ENCODE measurements at places on chromosomes 3 and 15.

- DNase-seq, result no peak
Measured at GRCh38 chr3:154701055-154701454, 271.1 kb upstream of the GPR149 start.

DNA sequence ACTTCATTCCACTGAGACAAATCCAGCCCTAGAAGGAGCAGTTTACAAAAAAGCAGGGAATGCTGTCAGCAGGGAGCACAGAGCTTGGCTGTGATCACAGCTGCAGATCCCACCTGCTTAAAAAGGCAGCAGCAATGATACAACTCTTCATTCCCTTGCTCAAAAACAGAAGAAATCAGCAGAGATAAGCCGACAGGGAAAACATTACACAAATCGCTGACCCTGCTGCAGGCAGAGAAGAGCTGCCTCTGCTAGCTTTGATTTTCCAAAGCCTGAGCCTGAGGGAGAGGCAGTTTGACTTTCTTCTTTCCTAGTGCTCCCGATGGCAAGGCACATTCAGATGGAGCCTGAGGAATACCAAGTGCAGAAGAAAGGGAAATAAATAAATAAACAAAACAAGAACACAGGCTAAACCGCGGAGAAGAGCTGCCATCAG lies 80.2 kb downstream of the SHQ1 start:
- peak; percentile 52 for DNase-seq

- no peak for DNase-seq
Measured at GRCh38 chr3:57689367-57690053, 3.4 kb downstream of the DENND6A start.

DNA sequence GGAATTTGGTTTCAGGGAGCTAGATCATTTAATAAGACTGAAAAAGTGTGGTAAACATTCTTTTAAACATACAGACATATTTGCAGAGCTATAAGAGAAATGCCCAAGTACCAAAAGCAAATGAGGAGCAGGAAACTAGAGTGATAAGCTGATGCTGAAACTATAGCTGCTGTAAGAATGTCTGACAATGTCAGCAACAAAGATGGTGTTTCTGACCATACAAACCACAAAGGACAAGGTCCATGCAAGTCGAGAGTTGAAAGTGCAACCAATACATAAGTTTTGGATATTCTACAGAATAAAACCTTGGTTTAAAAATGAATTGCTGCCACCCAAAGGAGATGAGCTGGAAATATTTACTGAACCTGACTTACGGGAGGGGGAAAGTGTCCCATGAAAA lies 610.2 kb downstream of the TBL1XR1 start:
- no peak for DNase-seq

GRCh38 chr3:42110631-42111030 lies 19.5 kb downstream of the TRAK1 start:
- no peak for DNase-seq

DNA sequence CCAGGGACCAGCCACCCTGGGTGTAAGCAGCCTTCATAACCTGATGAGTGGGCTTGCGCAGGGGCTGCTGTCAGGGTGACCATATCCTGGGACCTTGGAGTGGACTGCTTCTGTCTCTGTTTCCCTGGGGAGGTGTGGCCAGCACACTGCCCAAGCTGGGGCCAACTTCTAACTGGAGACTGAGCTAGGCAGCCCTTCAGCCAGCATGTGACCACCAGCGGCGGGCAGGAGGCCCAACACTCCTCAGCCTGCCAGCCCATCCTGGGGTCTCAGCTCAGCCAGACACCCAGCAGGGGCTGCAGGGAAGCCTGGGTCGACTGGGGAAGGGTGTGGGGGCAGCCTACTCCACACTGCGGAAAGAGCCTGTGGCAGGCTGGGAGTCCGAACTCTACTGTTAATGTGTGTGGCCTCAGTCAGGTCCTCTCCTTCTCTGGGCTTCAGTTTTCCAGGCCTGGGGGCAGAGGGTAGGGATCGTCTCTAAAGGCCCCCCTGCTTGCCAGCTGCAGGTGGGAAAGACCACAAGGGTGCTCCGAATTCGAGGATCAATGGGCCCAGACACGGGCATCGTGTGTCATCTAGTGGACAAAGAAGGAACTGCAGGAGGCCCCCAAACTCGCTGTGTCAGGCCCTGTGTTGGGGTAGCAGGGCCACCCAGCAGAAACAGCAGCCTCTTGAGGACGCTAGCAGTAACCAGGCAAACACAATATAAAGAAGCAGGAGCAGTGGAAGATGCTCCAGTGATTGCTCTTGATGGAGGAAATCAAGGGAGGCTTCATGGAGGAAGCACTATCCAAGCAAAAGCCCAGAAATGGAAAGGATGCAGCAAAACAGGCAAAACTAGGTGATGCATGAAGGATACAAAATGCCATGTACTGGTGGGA lies 2.0 kb upstream of the SEMA3G start:
- peak; percentile 40 for DNase-seq

DNA sequence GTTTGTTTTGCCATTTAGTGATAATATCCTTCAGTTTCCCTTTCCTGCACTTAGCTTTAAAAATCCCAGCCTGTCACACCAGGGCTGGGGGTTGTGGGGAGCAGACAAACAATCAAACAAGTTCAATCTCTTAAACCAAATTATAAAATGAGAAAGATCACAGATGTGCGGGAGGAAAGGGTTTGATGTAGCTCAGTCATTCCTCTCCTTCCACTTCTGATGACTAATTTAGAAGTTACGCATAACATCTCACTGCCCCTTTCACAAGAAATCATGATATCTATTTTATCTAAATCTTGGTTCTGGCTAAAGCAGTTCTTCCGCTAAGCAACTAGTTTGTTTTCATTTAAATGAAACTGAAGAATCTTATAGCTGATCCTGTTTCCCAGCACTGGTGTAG lies 34.1 kb upstream of the ATG7 start:
- DNase-seq, result no peak

GRCh38 chr3:72487946-72488737 lies 360.1 kb downstream of the SHQ1 start:
- no peak for DNase-seq

DNA sequence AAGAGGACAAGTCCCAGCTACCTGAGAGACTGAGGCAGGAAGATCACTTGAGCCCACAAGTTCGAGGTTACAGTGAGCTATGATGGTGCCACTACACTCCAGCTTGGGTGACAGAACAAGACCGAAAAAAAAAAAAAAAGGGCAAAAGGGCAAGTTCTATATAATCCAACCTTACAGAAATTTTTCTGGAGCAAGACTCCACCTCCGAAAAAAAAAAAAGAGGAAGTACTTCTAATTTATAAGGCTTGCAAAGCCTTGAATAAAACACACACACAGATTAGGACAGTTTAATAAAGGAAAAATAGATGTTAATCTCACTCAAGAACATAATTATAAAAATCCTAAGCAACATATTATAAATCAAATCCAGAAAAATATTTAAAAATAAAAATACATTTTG lies 14.4 kb upstream of the XYLB start:
- DNase-seq, result no peak

GRCh38 chr3:124126436-124127023 lies 134.6 kb upstream of the ROPN1 start:
- DNase-seq, result no peak

GRCh38 chr3:197507081-197507480 lies 48.7 kb downstream of the BDH1 start:
- DNase-seq, result no peak

- no peak for DNase-seq
Measured at GRCh38 chr3:28155631-28156030, 85.8 kb upstream of the CMC1 start.

- DNase-seq, result no peak
Measured at GRCh38 chr15:64634027-64634426, 141.4 kb downstream of the RBPMS2 start.

GRCh38 chr3:111652492-111653180 lies 57.5 kb upstream of the ZBED2 start:
- DNase-seq, result no peak

GRCh38 chr3:176554264-176554663 lies 643.0 kb downstream of the TBL1XR1 start:
- no peak for DNase-seq

GRCh38 chr3:11481556-11481955 lies 162.2 kb downstream of the VGLL4 start:
- DNase-seq, result no peak

- DNase-seq, result peak; percentile 61
Measured at GRCh38 chr3:38479431-38480092, 16.6 kb upstream of the EXOG start.

DNA sequence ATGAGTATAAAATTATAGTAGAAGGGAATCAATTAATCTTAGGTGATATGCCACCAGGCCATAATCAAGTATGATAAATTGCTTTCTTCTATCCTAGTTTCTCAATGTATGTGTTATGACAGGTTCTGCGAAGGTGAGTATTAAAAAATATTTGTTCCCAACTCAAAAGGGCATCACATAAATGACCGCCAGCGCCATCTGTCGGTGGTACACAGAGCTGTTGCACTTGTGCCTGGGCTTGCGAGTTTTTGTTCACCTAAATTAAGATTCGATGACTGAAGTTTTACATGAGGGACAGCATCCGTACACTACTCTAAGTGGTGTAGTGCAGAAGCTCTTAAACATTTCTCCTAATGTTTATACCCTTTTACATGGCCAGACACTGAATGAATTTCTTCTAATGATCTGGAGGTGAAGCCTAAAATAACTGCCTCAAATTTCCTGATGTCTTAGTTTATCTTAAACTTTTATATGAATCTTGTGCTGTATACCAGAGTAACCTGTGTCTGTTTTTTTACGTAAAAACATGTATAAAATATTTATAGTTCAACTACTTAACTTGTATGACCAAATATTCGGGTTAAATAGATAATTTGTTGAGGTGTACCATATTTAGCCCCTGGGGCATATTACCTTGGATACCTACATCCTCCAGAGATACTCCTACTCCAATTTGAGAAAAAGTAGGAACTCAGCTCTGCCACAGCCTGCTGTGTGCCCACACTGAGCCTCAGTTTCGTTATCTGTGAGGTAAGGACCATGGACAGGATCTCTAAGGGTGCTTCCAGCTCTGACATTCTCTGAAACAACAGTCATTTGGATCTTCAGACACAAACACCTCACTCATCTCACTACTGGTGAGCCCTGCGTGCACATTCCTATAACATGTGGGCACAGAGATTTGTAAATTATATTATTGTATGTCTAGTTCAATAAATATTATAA lies 365.6 kb downstream of the MAGI1 start:
- DNase-seq, result peak; percentile 28

DNA sequence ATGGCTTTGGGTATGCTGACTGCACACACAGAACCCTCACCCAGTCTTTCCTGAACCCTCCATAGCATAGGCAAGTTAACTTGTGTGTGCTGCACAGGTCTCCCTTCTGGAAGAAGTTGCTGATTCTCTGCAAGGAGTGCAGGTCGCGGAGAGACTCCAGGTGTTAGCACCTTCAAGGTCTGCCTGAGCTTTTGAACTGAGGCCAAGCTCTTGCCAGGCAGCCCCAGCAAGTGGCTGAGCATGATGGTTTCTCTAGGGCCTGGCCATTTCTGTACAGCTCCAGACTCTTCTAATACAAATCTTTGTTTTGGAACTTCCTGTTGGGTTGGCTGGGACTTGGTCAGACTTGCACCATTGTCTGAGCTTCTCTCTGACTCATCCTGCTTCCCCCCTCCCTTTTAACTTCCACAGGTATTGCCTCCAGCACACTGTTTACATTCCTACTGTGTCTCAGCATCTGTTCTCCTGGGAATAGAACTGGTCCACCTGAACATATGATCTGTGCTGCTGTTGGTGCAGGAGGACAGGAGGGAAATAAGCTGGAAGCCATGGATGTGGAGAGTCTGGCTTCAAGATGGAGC lies 53.3 kb downstream of the KY start:
- DNase-seq, result no peak

GRCh38 chr3:153041181-153041580 lies 120.8 kb upstream of the RAP2B start:
- no peak for DNase-seq

DNA sequence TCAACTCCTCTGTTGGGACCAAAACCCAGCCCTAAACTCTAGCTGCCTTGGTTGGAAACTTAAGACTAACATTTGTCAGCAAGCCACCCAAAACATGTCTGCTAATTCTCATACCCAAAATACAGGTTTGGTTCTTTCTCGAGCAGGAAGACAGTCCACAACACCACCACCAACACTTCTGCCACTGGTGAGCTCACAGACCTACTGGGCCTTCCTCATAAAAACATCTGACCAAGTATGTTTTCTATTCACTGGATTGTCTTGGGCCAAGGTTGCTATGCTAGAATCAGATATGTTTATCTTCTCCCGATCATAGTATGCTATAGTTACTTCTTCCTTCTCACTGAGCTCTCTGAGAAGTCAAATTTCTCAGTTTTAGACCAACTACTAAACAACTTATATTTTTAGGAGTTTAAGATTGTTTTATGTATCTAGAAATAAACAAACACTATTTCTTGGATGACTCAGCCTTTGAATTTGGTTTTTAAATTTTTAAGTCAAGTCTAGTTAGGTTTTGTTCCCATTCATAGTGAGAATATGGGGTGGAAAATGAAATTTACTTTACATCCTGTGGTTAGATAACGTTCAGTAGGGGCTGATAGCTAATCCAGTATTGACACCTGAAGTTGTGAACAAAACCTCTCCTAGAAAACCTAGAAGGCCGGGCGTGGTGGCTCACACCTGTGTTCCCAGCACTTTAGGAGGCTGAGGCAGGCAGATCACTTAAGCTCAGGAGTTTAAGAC lies 360.5 kb downstream of the RSL24D1 start:
- no peak for DNase-seq

DNA sequence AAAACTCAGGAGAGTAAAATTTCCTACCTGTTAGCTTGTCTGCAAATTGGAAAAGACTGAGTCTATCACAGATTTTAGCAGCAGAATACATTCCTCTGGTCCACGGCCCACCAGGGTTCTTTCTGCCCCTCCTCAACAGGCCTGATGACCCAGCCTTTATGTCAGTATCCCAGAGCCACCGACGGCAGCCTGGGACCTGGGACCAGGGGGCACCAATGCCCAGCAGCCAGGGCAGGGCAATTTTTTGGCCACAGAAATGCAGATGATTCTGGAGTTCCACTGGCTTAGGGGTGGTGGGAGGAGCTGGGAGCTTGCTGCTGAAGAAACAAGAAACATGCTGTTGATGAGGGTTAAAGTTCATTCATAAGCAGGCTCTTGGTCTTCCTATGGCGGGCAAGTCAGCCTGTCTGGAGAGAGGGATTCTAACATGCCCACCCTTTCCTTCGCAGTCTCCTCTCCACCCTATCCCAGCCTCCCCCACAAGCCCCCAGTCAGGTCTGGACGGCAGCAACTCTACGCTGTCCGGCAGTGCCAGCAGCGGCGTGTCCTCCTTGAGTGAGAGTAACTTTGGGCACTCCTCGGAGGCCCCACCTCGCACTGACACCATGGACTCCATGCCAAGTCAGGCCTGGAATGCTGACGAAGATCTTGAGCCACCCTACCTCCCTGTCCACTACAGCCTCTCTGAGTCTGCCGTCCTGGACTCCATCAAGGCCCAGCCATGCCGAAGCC lies 4.3 kb upstream of the MANF start:
- no peak for DNase-seq

DNA sequence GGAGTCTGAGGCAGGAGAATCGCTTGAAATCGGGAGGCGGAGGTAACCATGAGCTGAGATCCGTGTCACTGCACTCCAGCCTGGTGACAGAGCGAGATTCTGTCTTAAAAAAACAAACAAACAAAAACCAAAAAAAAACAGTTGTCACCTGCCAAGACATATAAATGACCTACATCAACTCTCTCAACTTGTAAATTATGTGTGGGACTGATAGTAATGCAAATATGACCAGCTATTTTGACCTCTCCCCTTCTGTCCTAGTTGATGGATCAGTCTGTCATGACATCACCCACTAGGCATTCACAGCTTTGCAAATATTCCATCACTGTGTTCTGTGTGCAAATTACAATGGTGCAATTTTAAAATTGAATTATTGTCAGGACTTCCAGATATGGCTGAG lies 175.4 kb downstream of the EBLN2 start:
- DNase-seq, result no peak

All from hippocampal formation (tissue), 2 donors.